ENCODE measurements at places on chromosomes 13 and 19.

DNA sequence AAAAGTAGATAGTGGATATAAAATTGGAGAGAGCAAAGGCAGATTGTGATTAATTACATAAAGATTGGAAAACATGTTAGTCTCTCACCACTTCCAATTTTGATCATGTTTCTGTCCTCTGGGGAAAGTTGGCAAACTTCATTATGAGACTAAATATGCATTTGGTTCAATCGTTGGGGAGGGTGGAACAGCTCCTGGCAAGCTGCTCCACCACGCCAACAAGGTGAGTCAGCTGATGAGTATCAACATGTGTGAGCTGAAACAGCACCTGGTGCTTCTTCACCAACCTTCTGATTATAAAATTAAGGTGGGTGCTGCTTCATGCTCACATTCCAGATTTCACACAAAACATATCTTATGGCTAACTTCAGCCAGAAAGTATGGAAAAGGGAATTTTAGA, 1784.6 kb downstream of the SLITRK5 start:
- DNase-seq: no peak

GRCh38 chr19:44609219-44609618, 4.1 kb upstream of the IGSF23 start:
- no peak for DNase-seq

DNA sequence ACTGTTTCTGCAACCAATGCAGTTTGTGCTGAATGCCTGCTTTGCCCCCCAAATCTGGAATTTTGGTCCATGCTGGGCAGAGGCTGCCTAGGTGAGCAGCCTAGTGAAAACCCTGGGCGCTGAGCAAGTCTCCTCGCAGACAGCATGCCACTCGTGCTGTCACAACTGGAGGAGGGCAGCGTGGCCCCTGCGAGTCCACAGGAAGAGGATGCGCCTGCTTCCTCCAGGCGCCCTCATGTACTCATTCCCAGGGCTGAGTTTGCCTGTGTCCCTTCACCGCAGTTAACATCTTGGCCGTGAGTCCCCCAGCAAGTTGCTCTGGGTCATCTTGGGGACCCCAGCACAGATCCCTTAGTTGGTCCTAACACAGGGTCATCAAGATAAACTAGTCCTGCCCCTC, 26.2 kb upstream of the TMEM160 start:
- no peak for DNase-seq

DNA sequence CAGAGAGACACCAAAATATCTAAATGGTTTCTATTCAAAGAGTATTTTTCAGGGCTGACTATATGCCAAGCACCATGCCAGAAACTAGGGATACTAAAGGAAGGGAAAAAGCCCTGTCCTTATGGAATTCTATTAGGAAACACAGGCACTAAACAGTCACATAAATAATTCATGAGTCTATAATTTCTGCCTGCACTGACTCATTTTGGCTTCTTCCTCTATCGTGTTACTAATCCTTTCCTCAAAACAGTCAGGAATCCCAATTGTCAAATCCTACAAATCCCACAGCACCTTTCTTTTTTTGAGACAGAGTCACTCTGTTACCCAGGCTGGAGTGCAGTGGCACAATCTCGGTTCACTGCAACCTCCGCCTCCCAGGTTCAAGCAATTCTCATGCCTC, 29.2 kb downstream of the XPO4 start:
- DNase-seq: no peak

DNA sequence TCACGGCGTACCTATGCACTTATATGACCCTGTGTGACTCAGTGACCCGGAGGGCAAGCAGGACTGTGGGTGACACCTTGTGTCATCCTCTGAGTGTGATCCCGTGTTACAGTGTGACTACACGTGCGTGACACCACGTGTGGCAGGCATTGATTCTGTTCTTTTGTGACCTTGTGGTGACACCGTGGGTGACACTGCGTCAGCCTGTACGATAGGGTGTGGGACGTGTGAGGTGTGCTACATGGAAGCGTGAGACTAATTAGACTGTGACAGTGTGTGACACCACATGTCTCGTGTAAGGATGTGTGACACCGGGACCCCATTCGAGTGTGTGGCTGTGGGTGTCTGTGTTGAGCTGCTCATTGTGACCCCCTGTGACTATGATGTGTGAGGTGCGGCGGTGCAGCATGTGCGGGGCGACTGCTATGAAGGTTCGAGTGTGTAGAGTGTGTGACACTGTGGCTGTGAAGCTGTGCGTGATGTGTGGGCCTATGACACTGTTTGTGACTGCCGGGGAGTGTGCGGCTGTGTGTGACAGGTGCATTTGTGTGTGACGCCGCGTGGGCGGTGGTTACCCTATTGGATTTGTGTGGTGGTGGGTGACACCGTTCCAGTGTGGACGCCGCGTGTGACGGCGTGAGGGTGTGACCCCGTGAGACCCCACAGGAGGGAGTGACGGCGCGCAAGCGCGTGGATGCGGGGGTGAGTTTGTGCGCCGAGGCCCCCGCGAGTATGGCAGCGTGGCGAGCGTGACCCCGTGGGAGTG, 399 bp upstream of the SPTBN4 start:
- DNase-seq: no peak

- no peak for DNase-seq
Measured at GRCh38 chr19:50741179-50741933, 18.2 kb downstream of the CLEC11A start.

DNA sequence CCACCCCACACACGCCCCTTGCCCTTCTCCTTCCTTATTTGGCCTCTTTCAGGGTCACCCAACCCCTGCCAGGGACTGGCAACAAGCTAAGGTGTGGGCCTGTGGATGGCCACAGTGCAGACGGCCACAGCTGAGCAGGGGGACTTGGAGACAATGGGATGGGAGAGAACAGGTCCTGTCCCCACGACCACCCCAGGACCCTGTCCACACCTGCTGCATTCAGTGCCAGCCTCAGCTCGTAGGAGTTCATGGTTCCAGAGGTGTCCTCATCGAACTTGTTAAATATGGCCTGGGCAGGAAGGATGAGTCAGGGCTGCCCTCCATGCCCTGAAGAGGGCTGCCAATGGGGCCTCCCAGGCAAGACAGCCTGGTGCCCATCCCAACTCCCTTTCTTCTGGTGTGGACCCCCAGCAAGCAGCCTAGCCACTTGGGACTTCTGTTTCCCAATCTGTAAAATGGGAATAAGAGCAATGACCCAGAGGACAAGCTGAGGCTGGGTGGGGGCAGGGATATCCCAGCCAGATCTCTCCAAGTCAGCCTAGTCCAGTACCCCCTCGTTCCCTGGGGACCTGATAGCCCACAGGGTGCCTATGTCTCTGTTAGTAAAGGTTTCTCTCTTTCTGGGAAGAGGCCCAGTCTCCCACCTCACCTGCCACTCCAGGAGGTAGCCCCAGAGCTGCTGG, 10.6 kb downstream of the CAPN12 start:
- DNase-seq: no peak

- no peak for DNase-seq
Measured at GRCh38 chr13:108193806-108194205, 21.5 kb downstream of the LIG4 start.

DNA sequence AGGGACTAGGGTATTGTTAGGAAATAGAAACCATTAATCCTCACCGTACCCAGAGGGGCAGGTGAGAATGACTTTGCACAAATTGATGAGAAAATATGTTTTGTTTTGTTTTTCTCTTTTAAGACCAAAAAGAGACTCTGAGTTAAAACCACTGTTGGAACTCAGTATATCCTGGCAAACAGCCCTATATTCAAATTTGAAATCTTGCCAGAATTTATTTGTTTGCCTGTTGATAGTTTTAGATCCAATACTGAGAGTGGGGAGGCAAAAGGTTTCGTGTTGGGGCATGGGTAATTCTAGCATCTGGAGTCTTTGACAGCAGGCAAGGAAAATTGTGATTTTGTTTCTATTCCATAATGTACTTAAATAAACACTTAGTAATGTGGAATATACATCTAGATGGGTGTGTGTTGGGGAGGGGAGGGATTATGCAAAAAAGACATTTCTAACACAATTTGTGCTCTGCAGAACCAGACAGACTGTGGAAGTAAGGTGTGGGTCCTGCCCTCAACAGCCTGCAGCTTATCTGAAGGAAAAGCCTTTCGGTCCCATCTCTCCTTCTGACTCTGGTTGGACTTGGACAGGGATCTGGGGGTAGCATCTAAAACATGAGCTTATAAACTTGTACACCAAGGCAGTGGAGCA, 190.7 kb downstream of the OXGR1 start:
- no peak for DNase-seq

Data from stimulated activated CD4-positive, alpha-beta T cell treated with anti-CD3 and anti-CD28 coated beads, Interleukin-12 subunit alpha, Interleukin-12 subunit beta, amount 100 ng/mL, for 48 hours (primary cell).